ENCODE measurements at places on chromosomes 3 and 15.

DNA sequence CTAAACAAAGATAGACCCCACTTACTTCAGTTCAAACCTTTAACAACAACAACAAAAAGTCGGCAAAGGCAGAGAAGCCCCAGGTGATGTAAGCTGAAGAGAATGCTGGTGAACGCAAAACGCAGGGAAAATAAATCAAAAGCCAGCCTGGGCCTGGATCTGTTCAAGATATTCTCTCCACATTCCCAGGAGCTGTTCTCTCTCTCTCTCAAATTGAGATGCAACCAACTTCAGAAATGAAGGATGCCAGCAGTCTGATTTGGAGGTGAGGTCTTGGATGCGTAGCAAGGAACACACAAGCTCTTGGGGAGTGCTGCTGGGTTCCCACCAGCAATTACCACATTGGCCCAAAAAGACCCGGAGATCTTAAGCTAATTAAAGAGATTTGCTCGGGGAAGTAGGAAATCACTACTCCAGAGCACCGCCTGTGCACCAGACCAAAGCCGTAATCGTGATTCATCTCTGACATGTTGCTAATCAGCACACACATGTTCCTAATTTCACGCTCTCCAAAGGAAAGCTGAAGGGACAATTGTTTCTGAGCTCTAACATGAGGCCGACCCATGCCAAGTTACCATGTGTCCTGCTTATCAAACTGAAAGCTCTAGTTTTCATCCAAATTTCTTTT lies 37.1 kb downstream of the IL17RD start:
- DNase-seq: no peak

DNA sequence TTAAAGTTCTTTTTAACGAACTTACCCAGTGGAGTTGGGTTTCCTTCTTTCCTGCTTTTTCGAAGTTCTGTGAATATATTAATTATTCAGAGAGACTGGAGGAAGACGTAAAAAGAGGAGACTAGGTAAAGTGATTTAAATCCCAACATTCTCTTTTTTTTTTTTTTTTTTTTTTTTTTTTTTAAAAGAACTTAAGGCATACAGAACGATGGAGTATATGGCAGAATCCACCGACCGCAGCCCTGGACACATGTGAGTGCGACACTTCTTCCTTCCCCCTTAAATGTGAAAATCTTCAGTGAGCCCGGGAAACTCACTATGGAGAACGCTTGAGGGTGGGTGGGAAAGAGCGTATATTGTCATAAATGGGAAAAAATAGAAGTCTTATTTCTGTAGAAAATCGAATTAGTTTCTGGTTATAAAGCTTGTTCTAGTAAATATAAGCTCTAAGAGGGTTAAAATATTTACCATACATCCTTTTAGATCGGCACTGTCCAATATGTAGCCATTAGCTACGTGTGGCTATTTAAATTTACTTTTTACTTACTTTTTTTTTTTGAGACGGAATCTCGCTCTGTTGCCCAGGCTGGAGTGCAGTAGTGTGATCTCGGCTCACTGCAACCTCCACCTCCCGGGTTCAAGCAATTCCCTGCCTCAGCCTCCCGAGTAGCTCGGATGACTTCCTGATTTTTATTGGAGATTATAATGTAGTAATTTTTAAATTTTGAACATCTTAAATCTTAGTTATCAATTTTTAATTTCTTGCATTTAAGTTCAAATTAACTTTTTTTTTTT lies 892 bp downstream of the NMD3 start:
- no peak for DNase-seq

DNA sequence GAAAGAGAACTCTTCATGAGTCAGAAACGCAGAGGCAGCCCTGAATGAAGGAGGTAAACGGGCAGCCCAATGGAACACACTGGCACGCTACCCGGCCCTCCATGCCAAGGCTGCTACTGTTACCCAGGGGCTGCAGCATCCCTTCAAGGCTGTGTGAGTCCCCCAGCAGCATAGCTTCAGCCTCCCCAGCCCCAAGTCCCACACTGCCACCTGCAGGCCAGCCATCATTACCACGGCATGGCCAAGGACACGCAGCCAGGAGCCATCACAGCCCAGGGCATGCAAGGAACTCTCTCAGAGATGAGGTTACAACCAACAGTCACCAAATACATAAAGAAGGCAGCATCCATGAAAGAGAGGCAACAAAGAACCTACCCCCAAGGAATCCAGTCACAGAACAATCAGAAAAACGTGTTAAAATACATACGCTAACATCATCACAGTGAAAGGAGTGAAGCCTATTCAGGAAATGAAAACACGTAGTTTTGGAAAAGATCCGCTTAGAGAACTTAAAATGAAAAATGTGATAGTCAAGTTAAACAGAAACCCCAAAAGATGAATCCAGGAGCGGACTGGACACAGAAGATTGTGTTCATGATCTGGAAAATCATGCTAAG lies 22.4 kb downstream of the PLA2G4F start:
- DNase-seq: peak; percentile 16

DNA sequence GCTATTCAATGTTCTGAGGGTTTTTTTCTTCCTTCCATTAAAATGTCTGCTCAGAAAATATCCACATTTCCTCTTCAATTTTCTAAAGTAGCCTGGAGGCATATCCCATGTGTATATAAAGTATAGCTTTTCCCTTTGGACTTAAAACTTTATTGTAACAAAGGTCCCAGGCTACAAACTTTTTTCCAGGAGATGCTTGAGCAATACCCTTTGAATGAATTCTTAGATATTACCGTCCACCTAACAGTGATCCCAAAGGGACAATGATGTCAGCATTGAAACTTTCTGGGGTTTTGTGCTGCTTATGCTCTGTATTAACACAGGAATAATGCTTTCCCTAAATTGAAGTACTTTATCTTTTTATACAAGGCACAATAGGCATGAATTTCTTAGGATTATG lies 525.2 kb downstream of the CADM2 start:
- DNase-seq: no peak

GRCh38 chr3:11764931-11765363 lies 81.7 kb downstream of the TAMM41 start:
- no peak for DNase-seq

DNA sequence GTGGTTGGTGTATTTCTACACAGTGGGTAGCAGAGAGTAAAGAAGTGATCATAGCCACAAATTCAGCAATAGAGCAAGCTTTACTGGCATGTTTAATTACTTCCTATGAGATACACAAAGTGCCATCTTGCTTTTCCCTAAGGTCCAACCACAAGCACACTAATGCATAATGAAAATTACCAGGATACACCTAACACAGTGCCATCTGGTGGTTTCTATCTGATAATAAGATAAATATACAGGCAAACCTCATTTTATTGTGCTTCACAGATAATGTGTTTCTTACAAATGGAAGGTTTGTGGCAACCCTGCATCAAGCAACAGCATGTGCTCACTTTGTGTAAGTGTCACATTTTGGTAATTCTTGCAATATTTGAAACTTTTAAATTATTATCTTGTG lies 223.0 kb downstream of the NSUN3 start:
- DNase-seq: no peak

DNA sequence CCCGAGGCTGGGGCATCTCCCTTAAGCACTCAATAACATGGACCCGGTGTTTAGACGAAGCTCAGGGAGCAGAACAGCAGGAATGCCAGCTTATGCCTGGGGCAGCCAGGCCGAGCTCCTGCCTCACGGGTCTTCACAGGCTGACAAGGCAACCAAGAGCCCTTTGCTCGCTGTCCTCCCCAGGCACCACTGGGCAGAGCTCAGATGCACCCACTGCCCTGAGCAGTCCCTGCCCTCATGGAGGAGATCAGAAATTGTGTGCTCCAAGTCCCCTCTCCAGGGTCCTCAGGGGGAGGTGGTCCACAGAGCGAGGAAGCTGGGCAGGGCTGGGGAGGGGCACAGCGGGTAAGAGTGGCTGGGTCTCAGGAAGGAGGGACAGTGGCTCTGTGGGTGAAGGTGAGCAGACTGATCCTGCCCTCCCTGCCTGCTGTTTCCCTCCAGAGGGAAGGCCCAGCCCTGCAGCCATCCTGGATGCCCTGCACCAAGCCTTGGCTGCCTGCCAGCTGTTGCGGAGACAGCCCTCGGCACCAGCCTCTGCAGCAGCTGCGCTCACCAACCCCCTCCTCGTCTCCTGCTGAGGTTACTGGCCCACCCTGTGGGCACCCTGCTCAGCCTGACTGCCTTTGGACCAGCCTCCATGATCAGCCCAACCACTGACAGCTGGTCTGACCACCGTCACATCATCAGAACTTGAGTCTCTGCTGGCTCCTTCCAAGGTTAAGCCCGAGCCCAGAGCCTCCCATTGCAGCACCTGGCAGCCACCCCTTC lies 21.1 kb upstream of the GP9 start:
- no peak for DNase-seq

DNA sequence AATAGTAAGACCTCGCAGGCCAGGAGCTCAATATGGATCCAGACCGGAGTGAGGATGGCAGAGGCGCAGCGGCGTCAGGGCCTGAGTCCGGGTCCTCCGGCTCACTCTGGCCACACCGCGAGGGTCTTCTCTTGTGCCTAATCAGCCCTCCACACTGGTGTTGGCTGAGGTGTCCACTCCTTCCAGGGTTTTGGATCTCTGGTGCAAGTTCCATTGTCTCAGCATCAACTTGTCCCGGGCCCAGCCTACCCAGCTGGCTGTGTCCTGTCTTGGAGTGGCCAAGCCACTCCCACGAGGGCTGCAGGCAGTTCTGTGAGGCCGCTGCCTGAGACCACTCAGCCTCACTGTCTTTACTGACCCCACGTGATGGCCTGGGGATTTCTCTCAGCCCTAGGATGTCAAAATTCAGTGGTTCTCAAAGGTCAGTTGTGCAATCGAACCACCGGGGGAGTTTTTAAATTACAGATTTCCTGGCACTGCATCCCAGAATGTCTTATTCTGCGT lies 12.6 kb upstream of the GOLGA6L7 start:
- DNase-seq: no peak

GRCh38 chr3:195200010-195200822 lies 70.7 kb downstream of the XXYLT1 start:
- no peak for DNase-seq

- DNase-seq: no peak
These were observed 28.0 kb upstream of the NDUFB4 start for GRCh38 chr3:120568202-120568531.

- no peak for DNase-seq
These were observed 124.3 kb downstream of the BDH1 start for GRCh38 chr3:197431346-197431910.

DNA sequence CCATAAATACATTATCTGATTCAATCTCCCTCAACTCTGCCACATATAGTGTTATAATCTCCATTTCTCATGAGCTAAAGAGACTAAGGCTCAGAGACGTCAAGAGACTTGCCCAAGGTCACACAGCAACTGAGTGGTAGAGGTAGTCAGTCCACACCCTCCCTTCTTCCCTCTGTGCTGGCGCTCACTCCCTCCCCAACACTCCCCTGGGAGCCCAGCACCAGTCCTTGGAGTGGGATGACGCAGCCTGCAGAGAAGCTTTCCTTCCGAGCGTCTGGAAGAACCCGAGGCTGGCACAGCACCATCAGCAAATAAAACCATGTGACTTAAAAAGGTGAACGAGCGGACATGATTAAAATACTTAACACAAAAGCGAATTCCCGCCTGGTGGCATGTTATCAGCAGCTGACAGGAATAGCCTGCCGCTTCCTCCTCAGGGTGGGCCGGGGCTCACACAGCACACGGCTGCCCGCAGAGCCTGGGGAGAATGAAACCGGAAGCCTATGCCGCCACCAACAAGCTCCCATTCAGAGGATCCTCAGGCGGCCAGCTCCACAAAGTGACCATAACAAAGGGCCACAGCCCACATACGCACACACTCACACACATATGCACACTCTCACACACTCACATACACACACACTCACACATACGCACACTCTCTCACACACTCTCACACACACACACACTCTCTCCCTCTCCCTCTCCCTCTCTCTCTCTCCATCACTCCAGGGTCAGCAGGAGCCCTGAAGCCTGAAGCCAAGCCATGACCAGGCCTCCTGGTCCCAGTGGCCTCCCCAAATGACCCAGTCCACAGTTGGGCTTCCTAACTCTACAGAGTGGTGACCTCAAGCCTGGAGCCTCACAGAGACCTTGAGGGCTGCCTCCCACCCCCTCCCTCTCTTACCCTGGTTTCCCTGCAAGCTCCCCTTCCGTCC lies 120.5 kb downstream of the XXYLT1 start:
- DNase-seq: peak; percentile 12

DNA sequence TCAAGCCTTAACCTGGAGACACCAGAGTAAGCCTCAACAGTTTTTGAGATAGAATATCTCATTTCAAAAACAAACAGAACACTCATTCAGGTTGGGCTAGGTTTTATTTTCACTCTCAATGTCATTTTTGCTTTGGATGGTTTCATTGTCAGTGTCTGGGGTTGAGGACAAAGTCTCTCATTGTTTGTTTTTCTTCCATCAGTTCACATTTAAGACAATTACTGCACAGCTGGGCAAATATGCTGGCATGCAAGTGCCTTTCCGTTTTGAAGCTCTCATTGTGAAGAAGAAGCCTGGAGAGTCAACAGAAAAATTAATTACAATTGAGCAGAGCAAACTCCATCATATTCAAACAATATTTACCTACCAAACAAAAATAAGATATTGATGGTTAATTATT lies 1050.0 kb downstream of the TBL1XR1 start:
- DNase-seq: no peak

- DNase-seq: no peak
These were observed 144.0 kb upstream of the PDZRN3 start for GRCh38 chr3:73768524-73769308.

DNA sequence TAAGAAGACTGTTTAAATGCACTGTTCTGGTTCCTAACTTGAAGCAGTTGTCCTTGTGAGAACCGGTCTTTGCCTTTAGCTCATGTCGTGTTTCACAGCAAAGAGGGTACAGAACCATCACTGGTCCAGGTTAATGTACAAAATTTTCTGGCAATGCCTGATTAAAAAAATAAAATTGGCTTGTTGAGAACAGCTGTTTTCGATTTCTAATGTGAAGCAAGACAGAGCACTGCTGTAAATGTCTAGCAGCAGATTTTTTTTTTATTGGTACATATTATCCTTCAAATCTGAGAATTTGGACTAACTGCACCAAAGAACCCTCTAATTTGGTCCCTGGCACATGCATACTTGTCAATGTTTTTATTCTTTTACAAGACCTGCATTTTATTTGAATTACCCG lies 103.3 kb downstream of the STT3B start:
- no peak for DNase-seq

GRCh38 chr3:177281292-177282118 lies 84.2 kb upstream of the TBL1XR1 start:
- DNase-seq: no peak

DNA sequence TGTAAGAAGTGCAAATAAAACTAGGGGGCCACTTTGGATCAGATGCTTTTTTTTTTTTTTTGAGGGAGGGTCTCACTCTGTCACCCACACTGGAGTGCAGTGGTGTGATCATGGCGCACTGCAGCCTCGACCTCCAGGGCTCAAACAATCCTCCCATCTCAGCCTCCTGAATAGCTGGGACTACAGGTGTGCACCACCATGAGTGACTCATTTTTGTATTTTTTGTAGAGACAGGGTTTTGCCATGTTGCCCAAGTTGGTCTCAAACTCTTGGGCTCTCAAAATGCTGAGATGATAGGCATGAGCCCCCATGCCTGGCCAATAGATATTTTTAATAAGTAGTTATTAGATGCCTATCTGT lies 20.8 kb downstream of the CCR1 start:
- DNase-seq: no peak

Data from activated CD4-positive, alpha-beta T cell treated with anti-CD3 and anti-CD28 coated beads for 1 hour (primary cell).